Stimulated activated CD4-positive, alpha-beta T cell treated with anti-CD3 and anti-CD28 coated beads, Interleukin-15, amount 100 ng/mL, for 1 hour (primary cell): ENCODE measurements at places on chromosomes 1 and 21.

- DNase-seq: no peak
These were observed 9.5 kb downstream of the SCCPDH start for GRCh38 chr1:246733704-246734103.

DNA sequence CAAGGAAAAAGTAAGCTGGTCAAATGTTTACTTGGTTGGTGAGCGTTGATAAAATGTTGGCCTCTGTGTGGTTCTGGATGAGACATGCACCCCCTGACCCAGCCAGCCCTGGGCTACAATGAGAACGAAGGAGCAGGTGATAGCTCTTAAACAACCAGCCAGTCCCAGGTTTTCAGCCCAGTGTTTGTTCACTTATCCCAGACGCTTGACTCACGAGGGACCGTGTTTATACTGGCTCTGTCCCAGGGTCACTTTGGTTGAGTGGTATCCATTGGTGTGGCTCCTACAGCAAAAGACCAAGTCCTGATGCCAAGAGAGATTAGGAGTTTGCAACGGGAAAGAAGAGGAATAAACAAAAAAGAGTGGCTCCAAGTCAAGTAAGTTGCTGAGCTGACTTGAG lies 86.9 kb downstream of the KCNJ15 start:
- DNase-seq: no peak

DNA sequence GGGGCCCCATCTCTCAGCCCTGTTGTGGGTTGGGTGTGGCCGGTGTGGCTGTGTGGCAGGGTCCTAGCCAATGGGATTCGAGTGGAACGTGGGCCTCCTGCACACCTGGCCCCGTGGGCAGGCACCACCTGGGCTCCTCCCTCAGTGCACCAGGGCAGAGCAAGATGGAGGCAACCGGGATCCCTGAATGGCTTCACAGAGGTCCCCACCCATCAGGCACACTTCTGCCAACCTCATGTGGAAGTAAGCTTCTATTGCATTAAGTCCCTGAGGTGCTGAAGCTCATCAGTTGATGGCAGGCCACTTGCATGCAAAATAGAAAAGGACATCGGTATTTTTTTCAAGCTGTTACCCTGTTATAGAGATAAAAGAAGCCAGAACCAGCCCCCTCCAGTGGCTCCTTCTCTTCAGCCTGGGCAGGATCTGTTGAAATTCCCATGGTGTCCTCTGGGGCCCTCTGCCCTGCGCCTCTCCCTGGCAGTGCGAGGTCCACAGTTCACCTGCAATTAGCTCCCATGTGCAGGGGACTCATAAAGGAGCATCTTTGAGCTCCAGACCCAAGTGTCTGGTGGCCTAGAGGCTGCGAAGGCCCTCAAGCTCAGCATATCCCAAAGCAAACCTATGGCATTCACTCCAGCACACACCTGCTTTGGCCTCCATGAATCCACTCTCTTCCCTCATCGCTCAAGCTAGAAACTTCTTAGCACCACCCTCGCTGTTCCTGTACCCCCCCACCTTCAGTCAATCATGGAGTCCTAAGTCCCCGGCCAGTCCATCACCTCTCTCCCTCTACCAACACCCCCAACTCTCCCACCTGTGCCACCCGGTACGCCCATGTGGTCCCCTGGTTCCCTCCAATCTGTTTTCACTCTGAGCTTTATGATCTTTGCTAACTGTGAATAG lies 2.1 kb upstream of the SLC45A1 start:
- no peak for DNase-seq

DNA sequence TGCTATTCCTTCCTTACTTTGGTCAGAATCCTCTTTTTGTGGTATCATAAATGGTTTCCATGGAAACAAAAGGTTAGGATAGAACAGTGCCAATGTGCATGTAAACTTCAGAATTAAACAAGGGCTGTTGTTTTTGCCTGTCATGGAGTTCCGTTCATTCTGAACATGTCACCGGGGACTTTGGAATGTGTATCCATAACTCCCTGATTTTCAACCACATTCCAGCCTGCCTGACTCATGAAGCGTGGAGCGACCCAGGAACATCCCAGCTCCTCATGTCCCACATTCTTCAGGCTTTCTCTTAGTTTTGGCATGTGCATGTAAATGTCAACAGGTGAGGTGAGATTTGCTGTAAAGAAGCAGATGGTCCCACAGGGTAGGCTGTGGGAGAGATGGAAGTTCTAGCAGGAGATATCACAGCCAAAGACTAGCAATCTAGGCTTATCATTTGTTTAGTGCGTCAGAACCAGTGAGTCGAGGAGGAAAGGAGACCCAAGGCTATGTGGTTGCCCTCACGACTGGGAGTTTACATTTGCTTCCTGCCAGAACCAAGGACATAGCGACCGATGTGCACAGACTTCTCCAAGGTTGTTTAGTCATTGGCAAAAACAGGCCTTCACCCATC lies 23.0 kb upstream of the DNAJC11 start:
- DNase-seq: no peak

GRCh38 chr1:156359973-156360372 lies 9.0 kb upstream of the RHBG start:
- no peak for DNase-seq

- no peak for DNase-seq
These were observed 134.1 kb upstream of the ADGRL2 start for GRCh38 chr1:81666586-81666985.

- no peak for DNase-seq
These were observed 3.7 kb downstream of the TRIM46 start for GRCh38 chr1:155177192-155177917.

DNA sequence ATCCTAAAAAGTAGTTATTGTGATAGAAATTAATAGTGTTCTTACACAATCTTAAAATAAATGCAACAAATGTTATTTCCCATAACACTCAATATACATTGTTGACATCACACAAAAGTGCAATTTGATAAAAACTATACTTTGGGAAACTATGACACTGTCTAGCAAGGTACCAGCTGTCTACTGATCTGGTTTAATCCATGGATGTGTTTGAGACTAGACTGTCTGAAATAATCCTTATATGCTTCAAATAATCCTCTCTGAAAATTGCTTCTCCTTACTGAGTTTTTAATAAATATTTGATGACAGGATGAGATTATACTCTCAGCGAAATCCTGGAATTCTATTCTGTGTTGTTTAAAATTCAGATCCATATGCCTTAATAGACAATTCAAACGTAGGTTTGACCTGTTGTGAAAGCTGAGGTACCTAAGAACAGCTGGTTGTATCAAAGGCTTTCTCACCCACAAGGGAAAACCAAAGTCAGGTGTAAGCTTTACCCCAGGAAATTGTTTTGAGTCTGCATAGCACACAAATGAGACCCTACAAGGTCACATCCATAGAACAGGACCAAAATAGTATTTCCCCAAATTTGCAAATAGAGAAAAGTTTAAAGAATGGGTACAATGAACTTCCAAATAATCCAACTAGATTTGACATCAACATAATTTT lies 8.8 kb upstream of the GFI1 start:
- no peak for DNase-seq

DNA sequence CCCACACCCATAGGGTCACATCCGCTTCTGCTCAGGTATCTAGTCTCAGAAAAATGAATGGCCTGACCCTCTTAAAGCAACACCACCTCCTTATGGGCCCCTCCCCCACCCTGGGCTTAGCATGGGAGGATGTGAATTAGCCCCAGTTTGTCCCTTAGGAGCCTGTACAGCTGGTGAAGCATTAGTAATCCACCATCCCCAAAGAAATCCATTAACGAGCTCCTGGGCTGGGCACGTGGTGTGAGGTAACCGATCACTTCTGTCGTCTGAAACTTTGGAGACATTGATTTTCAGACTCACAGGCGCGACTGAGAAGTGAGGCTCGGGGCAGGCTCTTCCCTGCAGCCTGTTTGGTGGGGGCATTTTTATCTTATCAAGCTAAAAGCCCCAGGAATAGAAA lies 10.5 kb downstream of the RASSF5 start:
- no peak for DNase-seq

GRCh38 chr1:168631671-168632400 lies 55.4 kb downstream of the XCL1 start:
- no peak for DNase-seq
